ENCODE measurements at places on chromosomes 3 and 15.

GRCh38 chr3:184942735-184943134 is 130.8 kb downstream of the VPS8 start:
- DNase-seq, result no peak

GRCh38 chr15:80434926-80435720 is 30.9 kb downstream of the ARNT2 start:
- no peak for DNase-seq

DNA sequence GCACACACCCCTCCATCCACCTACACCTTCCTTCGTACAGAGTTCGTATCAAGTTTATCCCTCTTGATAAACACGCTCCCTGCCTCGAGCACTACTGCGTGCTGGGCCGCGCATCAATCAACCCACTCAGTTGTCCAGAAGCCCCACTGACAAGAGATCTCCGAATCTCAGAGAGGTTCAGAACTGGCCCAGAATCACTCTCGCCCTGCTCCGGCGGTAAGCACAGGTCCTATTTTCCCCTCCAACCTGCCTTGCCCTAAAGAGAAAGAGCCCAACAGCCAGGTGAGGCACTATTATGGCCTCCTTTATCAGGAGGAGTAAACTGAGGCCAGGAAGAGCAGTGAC is 494 bp upstream of the NISCH start:
- no peak for DNase-seq

- no peak for DNase-seq
Measured at GRCh38 chr15:60469893-60470641, 8.9 kb downstream of the ICE2 start.

GRCh38 chr3:195133013-195133412 is 137.9 kb downstream of the XXYLT1 start:
- DNase-seq, result no peak

GRCh38 chr3:128537091-128537703 is 44.2 kb upstream of the GATA2 start:
- no peak for DNase-seq

DNA sequence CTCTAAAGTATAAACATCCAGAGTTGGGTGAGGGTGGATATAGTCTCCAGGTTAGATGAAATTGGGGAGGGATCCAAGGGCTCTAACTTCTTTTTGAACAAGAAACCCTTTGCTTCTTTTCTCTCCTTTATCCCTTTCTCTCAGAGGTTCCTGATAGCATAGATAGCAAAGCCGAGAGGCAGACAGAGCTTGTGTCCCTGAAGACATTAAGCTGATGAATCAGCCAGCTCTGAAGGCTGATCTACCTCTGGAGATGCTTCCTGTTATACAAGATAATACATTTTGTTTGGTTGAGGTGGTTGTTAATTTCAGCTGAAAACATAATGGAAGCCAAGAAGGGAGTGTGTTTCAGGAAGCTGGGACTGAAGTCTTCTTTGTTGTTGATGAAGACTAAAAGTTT is 193.2 kb downstream of the PDCD6IP start:
- no peak for DNase-seq

GRCh38 chr3:113097960-113098447 is 107.2 kb downstream of the GTPBP8 start:
- DNase-seq, result no peak

GRCh38 chr3:48187579-48188265 is 495 bp downstream of the CDC25A start:
- DNase-seq, result no peak

DNA sequence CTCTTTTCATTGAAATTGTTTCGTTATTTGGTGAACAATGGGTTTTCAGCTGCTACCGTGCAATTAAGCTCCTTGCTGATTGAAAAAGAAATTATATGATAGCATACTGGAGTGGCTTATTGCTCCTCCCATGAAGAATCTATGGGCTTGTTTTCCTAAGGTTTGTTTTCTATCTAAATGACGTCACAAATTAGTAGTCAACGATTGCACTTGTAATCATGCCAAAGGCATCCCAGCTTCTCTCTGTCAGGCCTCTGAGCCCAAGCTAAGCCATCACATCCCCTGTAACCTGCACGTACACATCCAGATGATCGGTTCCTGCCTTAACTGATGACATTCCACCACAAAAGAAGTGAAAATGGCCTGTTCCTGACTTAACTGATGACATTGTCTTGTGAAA is 388.0 kb upstream of the LMCD1 start:
- DNase-seq, result no peak

- DNase-seq, result no peak
Measured at GRCh38 chr3:14875411-14876175, 56.8 kb downstream of the FGD5 start.

DNA sequence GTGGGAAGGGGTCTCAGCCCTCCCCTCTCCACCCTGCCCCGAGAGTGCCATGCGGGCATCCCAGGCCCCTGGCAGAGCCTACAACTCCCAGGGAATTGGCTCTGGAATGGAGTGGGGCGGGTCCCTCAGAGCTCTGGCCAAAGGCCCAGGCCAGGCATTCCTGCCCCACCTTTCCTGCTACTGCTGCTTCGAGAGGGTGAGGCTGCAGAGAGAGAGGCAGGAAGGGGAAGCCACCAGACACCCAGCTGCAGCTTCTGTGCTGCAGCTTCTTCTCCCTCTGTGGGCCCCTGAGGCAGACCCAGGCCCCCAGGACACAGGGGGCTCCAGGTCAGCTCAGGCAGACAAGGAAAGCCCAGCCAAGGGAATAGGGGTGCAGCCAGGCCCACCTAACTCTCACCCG is 2.7 kb downstream of the ALS2CL start:
- no peak for DNase-seq

DNA sequence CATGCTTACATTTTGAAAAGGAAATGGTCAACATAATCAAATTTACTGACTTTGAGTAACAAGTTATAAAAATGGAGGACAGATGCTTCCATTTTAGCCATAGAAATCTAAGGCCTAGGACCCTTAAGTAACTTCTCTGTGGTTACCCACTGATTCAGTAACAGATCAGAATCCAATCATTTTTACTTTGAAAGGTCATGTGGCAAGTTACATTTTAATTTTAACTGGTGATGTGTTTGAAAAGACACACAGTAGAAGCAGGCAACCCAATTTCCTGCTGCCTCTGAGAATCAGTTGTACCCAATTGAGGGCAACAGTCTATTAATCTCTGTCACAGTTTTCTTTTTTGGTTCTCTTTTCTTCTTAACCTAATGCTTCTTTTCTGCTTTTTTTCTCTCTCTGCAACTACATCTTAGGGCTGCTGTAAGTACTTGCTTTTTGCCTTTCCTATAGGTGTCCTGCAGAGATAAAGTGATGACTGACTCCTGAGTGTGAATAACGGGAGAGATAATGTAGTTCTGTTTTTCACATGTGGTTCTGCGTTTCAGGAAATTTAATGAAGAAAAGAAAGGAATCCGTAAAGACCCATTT is 3.3 kb downstream of the ZWILCH start:
- no peak for DNase-seq

DNA sequence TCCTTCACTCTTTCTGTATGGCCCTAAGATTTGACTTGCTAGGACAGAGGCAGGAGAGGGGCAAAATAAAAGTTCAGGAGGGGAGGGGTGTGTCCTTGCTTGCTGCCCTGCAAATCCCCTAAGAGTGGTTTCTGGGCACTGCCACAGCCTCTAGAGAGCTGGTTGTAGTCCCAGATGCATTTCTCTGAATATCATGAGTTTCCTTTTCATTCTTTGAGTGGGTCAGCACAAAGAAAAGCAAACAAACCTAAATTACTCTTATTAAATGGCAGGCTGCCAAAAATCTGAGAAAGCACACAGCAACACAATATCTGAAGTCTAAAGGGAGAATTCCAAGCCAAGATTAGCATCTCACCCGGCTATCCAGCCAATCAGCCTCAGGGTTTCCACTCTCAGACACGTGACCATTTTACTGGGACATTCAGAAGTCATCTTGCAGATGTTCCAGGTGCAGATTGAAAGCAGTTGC is 919.3 kb downstream of the TUSC7 start:
- DNase-seq, result no peak

Measured in stimulated activated CD8-positive, alpha-beta memory T cell treated with anti-CD3 and anti-CD28 coated beads, Interleukin-2, amount 100 ng/mL, for 1 hour (primary cell).